Naive B cell (primary cell): ENCODE measurements at places on chromosomes 1 and 21.

- DNase-seq: no peak
These were observed 7.2 kb downstream of the TAL1 start for GRCh38 chr1:47224676-47225399.

DNA sequence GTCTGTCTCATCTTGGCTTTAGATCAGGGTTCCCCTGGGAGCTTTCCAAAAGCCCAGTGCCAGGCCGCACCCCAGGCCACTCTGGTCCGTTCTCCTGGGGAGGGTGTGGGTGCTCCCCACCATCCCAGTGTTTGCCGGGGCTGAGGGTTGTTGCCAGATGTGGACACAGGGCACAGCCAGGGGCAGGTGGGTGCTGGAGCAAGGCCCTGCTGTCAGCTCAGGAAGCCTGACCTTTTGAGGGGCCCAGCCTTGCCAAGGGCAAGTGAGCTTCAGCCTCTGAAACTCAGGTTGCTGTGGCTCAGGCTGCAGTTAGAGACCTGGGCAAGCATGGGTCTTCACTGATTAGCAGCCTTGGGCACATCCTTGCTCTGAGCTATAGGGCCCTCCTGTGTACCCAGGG is 22.8 kb upstream of the ZBTB21 start:
- DNase-seq: no peak

GRCh38 chr1:41649396-41650027 is 165.0 kb upstream of the EDN2 start:
- DNase-seq: no peak

DNA sequence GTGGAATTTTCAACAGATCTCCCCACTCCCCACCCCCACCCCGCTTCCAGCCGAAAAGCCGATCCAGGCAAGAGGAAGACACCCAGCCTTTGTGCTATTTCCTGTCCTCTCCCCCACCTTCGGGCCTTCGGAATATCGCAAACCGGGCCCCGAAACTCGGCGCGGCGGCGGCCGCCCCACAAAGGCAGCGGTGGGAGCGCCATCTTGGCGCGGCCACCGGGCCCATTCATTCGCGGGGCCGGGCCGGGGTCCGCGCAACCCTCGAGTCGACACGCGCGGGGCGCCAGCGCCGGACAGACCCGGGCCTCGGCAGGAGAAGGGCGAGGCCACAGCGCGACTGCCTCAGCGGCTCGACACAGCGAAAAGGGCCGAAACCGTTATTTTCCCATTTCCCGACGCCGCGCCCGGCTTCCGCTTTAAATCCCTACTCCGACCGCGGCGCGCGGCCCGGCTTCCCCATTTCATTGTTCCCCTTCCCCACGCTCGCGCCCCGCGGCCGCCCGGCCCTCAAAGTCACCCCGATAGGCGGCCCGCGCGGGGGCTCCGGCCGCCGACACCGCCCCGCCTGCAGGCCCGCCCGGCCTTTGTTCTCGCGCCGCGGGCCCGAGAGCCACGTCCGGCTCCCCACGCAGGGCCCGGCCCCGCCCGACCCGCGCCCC is 911 bp downstream of the GNB1 start:
- DNase-seq: peak; percentile 72

DNA sequence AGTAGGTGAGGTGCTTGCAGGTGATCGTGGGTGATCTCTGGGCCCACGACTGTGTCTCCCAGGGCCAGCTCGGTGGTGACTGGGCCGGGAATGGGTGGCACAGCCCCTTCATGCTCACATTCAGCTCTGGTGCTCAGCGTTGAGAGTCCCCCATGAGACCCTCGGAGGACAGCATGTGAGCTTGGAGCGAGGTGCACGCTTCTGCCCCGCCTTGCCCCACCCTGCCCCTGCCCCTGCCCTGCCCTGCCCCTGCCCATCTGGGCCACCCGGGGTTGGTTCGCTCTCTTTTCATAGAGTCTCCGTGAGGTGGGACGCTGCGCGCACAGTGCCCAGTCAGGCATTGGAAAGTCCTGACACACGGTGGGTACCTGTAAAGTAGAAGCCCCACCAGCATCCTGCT is 75.3 kb upstream of the ACTL8 start:
- DNase-seq: no peak

DNA sequence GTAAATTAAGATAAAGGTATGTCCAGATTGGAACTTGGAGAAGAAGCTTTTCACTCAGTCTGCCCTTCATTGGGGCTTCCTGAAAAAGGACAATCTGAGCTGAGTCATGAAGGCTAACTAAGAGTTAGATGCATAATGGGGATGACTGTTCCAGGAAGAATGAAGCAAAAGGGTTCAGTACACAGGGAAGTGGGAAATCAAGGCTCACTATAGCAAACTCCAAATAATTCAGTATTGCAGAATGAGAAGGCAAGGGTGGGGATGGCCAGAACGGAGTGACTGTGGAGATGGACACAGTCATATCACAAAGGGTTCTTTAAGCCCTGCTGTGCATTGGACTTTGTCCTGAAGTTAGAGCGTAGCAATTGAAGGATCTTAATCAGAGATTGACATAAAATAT is 158.3 kb downstream of the FGGY start:
- DNase-seq: no peak

DNA sequence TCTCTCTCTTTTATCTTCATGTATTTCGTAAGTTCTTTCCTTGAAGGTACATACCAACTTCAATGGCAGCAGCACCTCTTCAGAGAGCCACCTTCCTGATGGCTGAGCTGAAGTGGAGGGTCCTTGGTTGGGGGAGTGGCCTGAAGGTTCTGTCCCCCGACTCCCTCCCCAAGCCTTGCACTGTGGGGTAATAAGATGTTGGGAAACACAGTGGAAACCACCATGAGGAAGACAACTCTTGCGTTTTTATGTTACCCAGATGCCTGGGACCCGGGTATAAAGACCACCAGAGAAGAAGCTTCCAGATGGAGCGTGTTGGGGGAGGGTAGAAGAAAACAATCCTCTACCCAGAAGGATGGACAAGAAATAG is 794 bp downstream of the KRTAP12-3 start:
- no peak for DNase-seq

GRCh38 chr1:178324003-178324402 is 172.8 kb downstream of the CLEC20A start:
- no peak for DNase-seq

DNA sequence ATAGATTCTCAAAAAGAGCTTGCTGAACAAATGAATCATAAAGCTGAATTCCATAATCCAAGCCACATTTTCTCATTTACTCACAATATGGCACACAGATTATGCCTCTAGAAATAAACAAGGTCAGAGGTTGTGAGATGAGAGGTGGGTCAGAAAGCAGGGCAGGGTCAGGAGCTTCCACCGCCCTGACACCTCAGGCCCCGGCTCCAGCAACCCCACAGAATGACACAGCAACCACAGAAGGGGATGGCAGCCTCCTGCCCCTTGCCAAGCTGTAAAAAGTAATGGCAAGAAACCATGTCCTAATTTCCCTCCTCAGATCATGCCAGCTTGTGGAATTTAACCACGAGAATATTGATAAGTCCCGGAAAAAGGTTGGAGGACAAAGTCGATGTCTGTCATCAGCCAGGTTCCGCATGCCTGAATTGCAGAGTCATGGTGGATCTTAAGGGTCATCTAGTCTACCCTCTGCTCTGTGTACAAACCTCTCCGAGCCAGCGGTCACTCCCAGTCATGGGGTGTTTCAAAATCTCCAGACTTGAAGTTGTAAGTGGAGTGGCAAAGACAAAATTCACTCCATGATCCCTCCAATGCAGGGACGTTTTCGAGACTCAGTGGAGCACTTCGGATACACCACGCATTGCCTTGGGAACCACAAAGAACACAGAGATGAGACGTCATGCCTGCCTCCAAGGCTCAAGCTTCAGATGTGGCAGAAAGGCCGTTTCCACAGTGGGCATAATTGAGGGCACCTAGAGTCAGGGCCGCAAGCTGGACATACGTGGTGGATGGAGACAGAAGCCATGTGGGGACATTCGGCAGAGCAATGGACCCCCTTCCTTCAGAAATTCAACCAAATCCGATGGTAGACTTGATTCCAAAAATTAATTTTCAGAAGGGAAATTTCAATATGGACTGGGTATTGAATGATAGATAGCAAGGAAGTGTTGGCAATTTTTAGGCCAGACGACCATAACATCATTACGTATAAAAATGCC is 254.0 kb downstream of the TOMM20 start:
- no peak for DNase-seq

GRCh38 chr1:20223551-20224419 is 37.5 kb upstream of the PLA2G2C start:
- no peak for DNase-seq

DNA sequence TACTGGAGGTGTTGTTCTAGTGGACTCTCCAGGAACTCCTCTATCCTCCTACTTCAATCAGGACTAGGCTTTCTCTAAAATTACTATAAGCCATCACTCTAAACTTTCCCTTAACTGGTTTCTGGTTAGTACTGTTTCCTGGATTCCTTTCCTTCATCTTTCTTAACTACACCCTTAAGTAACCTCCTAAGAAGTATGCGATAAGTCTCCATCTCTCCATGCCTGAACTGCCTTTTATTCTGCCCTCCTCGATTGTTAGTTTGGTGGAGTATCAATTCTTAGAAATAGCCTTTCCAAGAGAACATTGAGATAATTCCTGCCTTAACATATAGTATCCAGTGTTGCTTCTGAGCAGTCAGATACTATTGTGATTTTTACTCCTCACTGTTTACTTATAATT is 162.9 kb upstream of the PDE4B start:
- no peak for DNase-seq

DNA sequence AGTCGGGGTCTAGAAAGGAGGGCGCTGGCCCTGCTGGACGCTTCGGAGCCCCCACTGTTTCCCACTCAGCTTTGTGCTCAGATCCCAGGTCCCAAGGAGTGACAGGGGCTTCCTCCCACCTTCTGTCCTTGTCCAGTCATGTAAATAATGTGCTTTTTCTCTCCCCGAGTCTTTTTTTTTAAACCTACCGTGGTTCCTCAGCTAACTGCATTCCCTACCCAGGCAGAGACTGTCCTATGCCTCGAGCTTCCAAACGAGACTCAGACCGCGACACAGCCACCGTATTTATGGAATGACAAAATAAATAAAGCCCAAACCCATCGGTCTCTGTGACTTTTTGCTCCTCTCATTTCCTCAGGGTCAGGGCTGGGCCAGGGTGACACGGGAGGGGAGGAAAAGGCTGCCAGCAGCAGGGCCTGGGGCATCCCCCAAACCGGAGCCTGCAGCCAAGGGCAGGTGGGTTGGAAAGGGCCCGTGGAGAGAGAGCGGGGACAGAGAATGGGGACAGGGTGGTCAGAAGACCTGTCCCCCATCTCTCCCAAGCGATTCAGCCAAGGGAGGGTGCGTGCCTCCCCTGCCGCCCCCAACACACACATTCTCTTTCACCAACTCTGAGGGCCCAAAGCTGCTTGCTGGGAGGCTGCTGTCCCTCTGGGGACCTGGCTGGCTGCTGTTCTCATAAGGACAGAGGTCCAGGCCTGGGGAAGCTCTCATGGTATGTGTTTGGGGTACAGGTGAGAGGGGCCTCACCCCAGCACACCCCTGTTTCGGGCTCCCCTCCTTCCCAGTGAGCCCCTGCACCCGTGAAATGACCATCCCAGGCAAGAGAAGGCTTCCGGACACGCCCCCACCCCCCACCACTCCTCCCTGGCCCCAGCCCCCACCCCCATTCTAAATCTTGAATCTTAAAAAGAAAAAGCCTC is 55.4 kb downstream of the KCNAB2 start:
- no peak for DNase-seq

DNA sequence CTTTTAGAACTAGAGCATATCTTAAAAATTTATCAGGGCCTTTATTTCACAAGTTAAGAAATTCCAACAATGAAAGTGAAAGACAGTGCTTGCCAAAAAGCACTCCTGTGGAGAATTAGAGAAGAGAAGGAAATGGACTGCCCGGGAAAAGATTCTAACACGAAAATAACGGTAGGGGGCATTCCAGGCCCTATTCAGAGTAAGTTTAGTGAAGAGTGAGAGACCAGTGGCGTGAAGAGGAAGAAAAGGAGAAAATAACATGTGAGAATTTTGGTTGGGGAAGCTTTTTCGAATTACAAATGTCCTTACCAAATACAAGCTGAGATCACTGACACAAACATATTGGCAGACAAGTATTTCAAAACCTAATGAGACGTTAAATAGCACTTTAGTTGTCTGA is 38.4 kb upstream of the RBM34 start:
- DNase-seq: no peak

GRCh38 chr1:190599670-190600069 is 122.0 kb upstream of the BRINP3 start:
- DNase-seq: no peak

GRCh38 chr1:29807689-29808088 is 571.4 kb downstream of the PTPRU start:
- no peak for DNase-seq

DNA sequence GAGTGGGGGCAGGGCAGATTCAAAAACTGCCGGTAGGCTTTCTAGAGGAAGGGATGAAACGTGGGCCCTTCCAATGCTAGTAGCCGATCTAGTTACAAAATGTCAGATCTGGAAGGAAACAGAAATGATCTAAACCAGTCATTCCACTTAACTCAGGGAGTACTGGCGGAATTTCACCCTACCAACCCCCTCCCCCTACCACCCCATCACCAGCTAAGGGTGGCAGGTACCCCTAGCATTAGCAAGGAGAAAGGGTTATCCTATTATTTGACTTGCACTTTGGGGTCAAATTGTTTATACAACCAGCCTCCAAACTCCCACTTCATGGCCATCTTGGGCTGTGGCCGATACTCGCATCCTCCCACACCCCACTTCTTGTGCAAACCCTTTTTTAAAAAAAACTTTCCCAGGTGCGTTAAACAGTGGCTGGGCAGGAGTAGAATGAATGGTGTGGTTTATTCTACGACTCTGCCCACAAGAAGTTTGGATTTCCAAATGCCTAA is 644 bp upstream of the MRPL24 start:
- DNase-seq: no peak

- DNase-seq: no peak
These were observed 27.0 kb upstream of the NID1 start for GRCh38 chr1:236091933-236092318.

DNA sequence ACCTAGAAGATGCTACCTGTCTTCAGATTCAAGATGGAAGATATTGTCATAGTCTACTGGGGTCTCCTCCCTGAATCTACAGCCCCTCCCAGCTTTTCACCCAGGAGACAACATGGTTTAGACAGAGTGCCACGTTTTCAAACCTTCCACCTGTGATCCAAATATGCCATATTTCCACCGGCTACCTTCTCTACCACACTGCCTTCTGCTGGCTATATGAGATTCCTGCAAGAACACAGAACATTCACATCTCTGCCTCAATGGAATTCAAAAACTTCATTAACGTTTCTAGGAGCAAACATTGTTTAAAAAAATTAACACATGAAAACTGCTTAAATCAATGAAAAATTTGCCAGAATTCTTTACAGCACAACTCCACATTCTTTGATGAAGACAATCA is 12.9 kb upstream of the LELP1 start:
- no peak for DNase-seq

DNA sequence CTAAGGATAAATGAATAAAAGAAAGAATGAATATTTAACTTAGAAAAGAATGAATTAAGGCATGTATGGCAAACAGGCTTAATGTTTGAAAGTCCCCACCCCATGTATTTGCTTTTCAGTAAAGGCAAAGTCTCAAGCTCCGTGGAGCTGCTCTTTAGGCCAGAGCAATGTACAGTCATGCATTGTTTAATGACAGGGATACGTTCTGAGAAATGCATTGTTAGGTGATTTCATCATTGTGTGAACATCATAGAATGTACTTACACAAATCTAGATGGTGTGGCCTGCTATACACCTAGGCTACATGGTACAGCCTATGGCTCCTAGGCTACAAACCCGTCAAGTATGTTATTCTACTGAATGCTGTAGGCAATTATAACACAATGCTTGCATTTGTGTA is 51.6 kb upstream of the SPATA6 start:
- DNase-seq: no peak
